ENCODE measurements at places on chromosomes 6 and 20.

DNA sequence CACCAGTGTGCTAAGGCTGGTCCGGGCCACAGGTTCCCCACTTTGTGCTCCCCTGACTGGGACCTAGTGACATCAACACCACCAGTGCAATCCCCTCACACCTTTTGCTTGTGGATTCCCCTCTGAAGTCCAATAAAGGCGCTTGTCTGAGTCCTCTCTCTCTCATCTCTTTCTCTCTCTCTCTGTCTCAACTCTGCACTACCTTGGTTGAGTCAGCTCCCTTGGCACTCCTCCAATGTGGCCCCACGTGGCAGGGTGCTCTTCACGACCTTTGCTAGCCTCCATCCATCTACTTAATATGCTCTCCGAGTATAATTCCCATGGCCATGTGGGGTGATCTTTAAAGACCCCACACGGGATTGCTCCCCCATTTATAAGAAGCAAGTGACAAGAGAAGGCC is 385.0 kb downstream of the CD83 start:
- DNase-seq: no peak

GRCh38 chr6:170429450-170429849 is 122.9 kb downstream of the FAM120B start:
- no peak for DNase-seq

GRCh38 chr6:25229671-25230321 is 49.4 kb upstream of the CARMIL1 start:
- DNase-seq: no peak

DNA sequence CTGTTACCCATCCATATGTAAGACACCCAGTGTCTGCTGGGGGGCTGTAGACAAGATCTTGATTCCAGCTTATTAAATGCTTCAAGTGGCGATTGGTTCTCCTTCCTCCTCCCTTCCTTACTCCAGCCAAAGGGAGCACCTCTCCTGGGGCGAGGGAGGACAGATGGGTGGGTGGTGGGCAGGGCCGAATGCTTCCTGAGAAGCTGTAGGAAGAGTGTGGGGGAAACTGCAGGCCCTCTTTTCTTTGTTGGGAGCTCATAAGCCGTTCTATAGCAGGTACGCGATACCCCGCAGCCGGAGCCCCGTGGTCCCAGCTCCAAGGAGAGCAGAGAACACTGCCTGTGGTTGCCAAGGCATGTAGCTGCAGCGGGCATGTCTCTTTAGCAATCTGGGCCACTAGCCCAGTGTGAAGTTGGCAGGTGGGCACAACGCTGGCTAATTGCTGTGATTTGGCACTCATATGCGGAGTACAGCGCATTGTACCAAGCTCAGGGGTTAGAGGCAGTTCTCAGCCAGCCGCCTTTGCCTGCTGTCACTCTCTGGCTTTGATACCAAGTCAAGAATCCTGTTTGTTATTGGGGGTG is 14.7 kb upstream of the KCNG1 start:
- no peak for DNase-seq

- DNase-seq: no peak
Measured at GRCh38 chr6:52331793-52332457, 30.0 kb upstream of the PAQR8 start.

GRCh38 chr6:146870760-146871159 is 272.0 kb downstream of the ADGB start:
- no peak for DNase-seq

DNA sequence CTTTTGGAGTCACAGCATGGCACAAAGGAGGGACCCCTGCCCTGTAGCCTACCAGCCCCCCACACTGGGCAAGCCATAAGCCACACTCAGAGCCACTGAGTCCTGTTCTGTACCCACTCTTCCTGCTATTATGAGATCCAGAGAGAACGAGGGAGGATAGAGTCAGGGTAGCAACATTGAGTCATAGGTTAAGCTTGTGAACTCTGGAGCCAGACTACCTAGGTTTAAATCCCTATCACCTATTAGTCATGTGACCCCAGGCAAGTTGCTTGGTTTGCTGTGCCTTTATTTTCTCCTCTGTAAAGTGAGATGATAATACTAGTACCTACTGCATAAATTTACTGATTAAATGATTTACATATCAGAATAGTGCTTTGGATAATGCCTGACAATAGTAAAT is 540 bp downstream of the CNBD2 start:
- DNase-seq: no peak

GRCh38 chr20:15113144-15113773 is 775.8 kb upstream of the FLRT3 start:
- no peak for DNase-seq

DNA sequence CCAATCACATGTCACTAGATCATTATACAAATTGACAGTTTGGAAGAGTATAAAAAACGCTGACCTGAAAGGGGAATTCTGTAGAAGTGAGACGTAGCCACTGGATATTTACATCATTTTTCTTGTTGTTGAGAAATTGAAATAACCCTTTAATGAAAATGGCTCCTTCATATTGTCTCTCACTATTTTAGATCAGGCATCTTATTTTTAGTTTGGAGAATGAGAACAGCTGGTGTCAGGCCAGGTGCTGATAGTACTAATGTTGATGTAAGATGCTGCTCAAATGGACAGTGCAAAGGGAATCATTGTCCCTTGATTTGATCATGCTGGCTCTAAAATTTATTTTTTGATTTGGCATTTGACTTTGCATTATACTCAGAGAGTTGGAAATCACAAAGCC is 17.4 kb downstream of the NKAIN2 start:
- no peak for DNase-seq

GRCh38 chr6:72425003-72425681 is 196.7 kb upstream of the KCNQ5 start:
- no peak for DNase-seq

DNA sequence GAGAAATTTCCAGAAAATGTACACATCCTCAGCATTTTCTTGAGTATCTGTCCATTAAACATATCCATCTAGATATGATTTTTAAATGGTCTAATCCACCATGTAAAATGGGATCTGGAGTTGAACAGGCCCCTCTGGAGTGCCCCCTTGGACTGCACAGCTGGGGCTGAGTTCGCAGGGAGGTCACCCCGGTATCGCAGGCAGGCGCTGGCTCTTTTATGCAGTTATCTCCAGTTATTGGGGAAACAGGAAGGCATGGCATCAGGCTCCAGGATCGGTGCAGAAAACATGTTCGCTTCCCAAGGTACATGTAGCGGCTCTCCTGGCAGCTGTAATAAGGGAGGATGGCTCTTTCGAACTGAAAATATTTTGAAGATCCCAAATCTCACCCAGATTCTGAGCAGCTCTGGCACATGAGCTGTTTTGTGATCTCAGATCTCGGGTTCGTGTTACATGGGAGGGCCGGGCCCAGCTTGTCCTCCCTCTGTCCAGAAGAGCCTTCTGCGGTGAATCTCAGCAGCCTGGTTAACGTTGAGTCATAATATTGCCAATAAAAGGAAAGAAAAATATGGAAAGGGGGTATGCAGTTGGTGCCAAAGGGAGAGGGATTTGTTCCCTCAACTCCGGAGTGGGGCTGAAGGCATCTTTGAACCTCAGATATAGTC is 167.7 kb downstream of the EYA2 start:
- no peak for DNase-seq

GRCh38 chr6:126914801-126915200 is 203.7 kb upstream of the RSPO3 start:
- no peak for DNase-seq

GRCh38 chr20:17129089-17129488 is 97.8 kb upstream of the PCSK2 start:
- no peak for DNase-seq

GRCh38 chr6:134805168-134805567 is 144.7 kb downstream of the ALDH8A1 start:
- no peak for DNase-seq

GRCh38 chr6:3960754-3961361 is 111.7 kb downstream of the FAM50B start:
- no peak for DNase-seq

GRCh38 chr6:35018182-35018519 is 123.0 kb downstream of the TCP11 start:
- DNase-seq: no peak

GRCh38 chr6:44446626-44447300 is 59.3 kb downstream of the CDC5L start:
- no peak for DNase-seq

DNA sequence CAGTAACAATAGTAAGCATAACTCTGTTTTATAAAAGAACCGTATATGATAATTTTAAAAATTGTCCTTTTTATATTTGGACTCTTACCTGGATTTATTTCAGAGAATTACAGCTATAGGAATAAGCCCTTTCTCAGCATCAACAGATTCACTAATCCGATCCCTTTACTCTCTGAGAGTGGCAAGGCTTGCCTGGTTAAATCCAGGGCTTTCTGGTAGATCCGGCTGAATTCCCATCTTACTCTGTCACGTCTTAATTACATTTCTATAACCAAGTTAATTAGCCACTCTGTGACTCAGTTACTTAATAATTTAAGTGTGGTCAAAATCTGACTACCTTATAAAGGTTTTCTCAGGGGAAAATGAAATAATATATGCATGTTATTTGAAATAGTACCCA is 294.7 kb downstream of the FRK start:
- no peak for DNase-seq

GRCh38 chr6:122869437-122870024 is 80.5 kb downstream of the SMPDL3A start:
- no peak for DNase-seq

- DNase-seq: no peak
Measured at GRCh38 chr6:119129968-119130484, 51.6 kb upstream of the FAM184A start.

DNA sequence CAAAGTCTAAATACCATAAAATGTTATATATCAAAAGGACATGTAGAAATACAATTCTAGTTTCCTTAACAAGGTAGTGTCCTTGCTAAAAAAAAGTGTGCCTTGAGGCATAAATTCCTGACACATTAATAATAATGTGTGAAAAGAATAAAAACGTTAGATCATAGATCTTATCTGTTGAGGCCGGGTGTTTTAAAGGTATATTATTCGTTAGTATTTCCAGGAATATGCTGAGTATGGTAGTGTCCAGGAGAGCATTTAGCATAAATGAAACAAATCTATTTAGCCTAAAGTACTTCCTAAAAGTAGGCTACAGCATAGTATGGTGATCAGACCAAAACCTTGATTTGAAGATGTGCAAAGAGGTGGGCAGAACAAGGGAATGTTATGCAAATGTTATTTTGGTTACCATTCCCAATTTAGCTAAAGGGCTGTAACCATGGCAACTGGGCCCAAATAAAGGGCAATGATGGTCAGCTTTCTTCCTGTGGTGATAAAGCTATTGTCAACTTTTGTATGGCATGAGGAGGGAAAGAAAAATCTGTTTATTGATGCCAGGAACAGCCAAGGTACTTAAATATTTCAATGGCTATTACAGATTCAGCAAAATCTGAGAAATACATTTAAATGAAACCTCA is 18.9 kb downstream of the MKKS start:
- no peak for DNase-seq

DNA sequence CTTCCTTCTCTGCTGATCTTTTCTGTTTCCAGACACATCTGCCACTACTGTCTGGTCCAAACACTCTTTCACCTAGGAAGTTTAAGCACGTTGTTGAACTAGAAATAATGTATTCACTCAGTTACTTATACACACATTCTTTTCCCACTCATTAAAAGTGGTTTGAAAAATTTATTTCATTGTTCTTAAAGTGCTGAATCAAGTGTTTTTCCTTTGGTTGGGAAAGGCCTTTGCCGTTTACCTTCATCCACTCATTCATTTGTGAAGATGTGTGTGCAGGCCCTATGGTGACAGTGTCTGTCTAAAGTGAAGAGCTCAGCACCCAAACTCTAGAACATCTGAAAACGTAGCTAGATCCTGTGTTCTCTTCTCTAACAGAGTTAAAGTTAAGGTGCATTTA is 64.2 kb upstream of the AGPAT4 start:
- DNase-seq: no peak

DNA sequence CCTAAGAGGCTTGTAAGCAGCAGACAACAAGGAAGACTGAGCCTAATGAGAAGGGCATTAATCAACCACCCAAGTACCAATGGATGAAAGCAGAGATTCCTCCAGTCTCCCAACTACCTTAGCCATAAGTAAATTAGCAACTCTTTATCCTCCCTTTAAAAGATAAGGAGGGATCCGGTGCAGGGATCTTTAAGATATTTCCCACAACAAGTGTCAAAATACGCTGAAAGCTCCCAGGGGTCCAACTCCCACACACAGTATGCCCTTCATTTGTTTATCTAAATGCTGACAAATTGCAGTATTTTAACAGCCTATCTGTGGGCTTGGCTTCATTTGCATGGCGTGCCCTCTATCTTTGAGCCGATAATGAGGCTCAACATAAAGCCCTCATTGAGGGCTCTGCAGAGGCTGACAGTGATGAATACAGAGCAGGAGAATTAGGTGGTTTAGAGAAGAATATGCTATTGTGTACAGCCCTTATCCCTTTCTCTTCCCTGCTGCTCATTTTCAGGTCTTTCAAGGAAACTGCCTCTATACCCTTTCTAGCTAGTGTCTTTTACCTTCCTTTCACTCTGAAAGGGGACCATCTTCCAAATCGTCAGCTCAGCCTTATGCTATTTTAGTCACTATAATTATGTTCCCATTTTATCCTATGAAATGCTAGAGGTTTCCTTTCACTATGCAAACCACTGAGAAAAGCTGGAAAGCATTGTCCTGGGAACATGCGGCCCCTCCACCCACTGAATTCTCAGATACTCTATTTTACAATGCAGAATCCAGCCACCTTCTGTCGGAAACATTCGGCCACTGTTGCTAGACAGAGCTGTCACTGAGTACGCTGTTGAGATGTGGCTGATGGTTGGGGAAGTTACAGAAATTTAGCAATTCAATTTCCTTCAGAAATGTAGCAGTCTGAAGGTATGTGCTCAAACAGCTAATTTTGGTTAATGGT is 575.2 kb upstream of the JAG1 start:
- DNase-seq: no peak

DNA sequence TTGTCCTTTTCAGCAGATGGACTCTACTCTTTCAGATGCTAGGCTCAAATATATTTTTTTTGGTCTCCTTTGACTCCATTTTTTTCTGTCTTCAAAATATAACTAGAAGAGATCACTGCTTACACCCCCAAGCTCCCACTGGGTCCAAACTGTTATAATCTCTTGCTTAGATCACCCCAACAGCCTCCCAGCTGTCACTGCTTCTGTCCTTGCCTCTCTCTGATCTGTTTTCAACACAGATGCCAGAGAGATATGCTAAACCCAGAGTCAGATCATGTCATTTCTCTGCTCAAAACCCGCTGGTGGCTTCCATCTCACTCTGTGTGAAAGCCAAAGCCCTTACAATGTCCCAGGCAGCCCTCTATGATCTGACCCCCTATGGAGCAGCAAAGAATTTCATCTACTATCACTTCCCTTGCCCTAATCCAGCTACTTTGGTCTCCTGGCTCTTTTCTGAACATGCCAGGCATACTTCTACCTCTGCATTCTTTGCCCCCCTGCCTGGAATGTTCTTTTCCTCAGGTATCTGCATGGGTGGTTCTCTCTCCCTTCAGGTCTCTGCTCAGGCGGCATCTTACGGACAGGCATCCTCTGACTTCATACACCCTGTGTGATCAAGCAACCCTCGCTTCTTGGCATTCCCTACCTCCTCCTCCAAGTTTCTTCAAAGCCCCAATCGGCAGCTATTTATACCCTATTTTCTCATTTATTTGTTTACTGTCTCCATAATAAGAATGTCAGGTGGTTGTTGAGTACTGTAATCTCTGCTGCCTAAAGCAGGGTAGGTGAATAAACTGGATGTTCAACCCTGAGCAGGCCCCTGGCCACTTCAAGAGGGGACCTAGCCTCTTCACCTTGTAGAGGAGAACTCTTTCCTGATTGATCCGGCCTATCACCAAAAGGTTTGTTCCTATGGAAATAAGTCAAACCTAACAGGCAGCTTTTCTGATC is 43.6 kb upstream of the SLC4A11 start:
- DNase-seq: no peak

All from activated CD8-positive, alpha-beta memory T cell treated with anti-CD3 and anti-CD28 coated beads, Interleukin-2, amount 10 ng/mL, durations not matched to agents 7 days and 5 days (primary cell).